CD4-positive, alpha-beta T cell treated with Interleukin-12 subunit alpha and Interleukin-12 subunit beta, for 1 hour (primary cell): ENCODE measurements at places on chromosomes 4 and X.

- peak; percentile 36 for DNase-seq
Measured at GRCh38 chr4:152106113-152106763, 345.4 kb upstream of the GATB start.

- DNase-seq: no peak
Measured at GRCh38 chr4:95409127-95409526, 139.6 kb downstream of the UNC5C start.

DNA sequence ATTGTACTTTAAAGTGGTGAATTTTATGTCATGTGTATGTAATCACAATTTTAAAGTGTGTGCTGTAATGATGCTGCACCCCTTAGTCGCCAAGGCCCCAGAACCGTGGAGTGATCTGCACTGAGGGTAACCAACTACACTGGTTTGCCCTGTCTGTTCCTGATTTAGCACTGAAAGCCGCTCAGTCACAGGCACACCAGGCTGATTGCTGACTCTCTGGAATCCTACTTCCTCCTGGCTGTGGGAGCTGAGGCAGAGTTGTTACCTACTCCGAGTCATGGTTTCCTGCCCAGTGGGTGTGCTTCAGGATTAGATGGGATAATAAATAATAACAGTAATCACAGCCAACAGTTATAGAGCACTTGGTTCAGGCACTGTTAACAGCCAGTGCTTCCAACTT, 645.4 kb downstream of the BCOR start:
- DNase-seq: no peak

DNA sequence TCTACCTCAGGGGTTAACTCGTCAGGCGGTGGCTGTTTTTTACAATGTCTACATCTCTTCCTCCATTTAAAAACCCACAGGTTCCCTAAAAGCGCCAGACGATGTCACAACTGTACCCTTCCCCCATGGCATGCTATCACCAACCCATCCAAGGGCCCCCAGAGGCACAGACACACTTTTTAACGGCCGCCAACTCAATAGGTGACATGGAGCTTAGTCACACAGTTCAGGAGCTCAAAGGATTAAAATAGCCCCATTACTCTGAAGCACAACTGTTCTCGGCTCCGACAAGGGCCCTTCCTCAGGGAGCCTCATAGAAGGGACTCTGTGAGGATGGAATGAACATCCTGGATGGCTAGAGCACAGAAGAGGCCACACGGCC, 12.4 kb downstream of the SH3KBP1 start:
- DNase-seq: no peak

DNA sequence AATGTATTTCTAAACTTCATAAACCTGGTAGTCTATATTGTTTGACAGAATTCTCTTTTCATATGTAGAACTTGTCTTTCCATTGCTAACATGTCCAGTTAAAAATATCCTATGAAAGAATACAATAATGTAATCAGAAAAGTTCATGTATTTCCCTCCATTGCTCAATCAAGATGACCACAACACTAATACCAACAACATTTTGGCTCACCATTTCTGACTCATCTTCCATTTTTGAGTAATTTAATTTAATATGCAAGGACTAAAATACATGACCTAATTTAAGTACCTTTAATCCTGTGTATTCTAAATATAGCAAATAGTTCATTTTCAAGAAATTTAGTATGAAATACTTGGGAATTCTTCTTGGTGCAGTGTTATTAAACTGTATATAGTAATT, 239.5 kb upstream of the GPC4 start:
- no peak for DNase-seq

DNA sequence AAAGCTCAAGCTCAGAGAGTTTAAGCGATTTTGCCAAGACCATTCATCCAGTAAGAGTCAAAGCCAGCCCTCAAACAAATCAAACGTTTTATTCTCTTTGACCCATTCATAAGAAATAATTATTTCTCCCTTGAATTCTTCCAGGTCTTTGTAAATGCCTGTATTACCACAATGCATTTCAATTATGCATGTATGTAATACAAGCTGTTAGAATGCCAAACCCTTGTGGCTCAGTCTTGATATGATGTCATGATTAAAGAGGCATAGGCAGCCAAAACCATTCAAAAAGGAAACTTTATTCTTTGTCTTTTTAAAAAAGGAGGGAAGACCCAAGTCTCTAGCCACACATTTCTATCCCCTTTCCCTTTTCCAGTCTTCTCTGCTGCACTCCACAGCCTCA, 56.5 kb upstream of the PGM2 start:
- DNase-seq: no peak

DNA sequence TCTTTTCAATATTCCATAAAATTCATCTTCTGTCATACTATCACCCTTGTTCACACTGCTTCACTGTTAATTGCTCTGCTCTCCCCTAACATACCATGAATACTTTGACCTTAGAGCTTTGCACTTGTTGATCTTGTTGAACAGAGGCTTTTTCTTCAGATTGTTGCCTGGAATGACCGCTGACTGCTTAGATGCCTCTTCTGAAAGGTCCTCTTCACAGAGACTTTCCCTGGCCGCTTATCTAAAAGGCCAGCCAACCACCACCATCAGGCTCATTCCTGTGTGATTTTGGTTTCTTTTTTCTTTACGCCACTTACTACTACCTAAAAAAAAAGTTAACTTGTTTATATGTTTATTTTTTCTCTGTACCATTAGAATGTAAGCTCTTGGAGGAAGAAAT, 667.7 kb downstream of the STPG2 start:
- no peak for DNase-seq

GRCh38 chr4:137065311-137065710, 467.0 kb downstream of the PCDH18 start:
- no peak for DNase-seq

GRCh38 chrX:54044877-54045338, 635 bp upstream of the PHF8 start:
- no peak for DNase-seq

DNA sequence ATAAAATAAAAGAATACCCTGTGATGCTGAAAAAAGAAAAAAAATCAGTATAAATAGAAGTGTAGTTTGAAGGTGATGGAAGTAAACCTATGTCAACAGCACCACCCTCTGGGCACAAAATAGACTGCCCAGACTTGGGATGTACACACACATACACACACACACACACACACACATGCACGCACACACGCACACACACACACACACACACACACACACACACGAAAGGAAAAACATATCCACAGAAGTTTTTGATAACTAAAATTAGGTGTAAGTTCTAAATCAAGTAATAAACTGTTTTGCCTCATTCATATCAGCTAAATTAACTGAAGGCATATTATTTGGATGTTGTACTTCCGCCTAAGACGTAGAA, 40.5 kb downstream of the ANXA5 start:
- DNase-seq: peak; percentile 30

DNA sequence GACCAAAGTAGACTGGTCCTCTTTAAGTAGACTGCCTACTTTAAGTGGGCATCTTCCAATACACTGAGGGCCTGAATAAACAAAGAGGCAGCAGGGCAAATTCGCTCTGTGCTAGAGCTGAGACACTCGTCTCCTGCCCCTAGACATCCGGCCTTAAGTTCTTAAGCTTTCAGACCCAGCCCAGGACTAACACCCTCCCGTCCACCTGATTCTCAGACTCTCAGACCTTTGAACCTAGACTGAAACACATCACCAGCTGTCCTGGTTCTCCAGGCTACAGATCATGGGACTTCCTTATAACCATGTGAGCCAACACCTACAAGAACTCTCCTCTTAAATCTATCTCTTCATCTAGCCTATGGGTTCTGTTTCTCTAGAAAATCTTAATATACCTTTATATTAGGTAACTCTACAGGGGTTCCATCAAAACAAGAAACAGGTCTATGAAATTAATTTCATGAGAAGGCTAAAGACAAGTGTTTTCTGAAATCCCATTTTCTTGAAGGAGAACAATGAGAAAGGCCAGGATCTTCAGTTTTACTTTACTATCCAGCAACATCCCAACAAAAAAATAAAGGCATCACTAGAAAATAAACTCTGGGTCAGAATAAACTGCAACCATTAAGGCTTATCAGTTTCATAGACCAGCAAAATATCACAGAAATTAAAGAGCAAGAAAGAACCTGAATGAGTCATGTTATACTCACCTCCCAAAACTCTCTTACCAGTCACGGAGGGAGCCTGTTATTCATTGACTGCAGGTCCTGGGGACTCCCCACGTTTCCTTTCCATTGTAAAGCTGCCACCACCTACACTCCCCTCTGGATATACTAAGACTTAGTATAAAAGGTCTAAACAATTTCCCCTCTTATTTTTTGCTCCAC, 14.8 kb downstream of the ADGRA3 start:
- no peak for DNase-seq

DNA sequence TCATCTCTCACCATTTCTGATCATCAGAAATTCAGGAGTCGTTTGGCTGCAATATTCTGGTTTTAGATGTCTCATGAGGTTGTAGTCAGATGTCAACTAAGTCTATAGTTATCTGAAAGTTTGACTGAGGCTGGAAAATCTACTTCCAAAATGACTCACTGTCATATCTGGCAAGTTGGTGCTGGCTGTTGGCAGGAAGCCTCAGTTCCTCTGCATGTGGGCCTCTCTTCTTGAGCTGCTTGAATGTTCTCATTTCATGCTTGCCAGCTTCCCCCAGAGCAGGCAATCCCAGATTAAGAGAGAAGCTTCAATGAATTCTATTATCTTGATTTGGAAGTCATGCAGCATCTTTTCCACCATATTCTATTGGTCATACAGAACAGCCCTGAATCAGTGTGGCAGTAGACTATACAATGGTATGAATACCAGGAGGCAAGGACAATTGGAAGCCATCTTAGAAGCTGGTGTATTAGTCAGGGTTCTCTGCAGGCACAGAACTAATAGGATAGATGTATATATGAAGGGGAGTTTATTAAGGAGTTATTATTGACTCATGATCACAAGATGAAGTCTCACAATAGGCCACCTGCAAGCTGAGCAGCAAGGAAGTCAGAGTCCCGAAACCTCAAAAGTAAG, 46.8 kb upstream of the ELF2 start:
- no peak for DNase-seq

- no peak for DNase-seq
Measured at GRCh38 chrX:1598876-1599790, 7.7 kb downstream of the AKAP17A start.

- DNase-seq: no peak
Measured at GRCh38 chr4:69039071-69039470, 57.2 kb upstream of the UGT2B7 start.

DNA sequence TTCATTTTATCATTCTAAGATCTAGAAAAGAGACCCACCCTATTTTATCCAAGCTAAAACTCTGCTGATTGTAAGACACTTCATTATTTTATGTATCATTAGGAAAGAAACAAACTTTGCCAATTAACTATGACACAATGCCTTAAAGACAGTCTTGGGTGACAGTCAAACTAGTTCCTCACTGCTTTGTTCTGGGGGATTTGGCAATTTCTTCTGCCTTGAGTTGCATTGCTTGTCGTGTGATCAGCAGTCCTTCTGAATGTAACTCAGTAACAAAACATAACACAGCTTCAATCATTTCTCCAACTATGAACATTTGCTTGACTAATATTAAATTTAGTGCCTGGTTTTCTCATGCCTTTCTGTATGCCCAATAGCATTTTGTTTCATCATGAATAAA, 577.9 kb upstream of the DIPK2B start:
- DNase-seq: no peak

DNA sequence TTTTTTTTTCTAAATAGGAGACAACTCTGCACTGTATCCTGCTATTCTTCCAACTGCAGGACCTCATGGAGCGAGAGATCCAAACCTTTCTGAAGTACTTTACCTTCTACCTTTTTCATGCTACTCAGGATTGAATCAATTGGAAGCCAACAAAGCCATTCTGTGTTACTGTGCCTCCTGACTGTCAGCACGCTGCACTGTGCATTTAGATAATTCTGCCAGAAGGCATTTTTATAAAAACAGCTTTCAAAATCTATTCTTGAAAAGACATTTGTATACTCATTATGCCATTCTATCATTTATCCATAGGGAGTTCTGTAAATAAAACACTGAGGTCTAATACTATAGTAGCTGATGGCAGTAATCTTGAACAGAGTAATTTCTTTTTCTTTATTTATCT, 142.8 kb downstream of the SLIT2 start:
- DNase-seq: no peak

GRCh38 chrX:72079607-72080006, 52.1 kb downstream of the RTL5 start:
- no peak for DNase-seq

GRCh38 chr4:84677093-84677492, 94.2 kb downstream of the CDS1 start:
- no peak for DNase-seq

- no peak for DNase-seq
Measured at GRCh38 chrX:13077168-13077567, 32.7 kb upstream of the FAM9C start.

- no peak for DNase-seq
Measured at GRCh38 chr4:22574880-22575279, 59.0 kb upstream of the ADGRA3 start.

DNA sequence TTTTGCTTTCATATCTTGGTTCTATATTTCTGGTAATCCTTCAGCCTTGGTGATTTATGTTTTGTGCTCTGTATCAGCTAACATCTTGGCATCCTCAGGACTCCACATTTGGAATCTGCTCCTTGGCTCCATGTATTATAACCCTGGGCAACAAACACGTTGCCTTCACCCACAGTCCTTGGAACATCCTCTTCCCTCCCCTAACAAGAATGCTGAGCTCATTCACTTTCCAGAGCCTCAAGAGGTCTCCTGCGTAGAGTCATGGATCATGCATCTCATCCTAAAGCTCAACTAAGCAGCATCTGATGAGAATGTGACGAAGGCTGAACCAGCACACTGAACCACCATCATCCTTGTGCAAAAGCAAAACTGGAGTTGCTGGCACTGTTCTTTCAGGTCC, 60.5 kb upstream of the C1GALT1C1 start:
- no peak for DNase-seq

- no peak for DNase-seq
Measured at GRCh38 chr4:119746951-119747350, 118.3 kb upstream of the PDE5A start.

GRCh38 chrX:47283015-47283771, 50.4 kb downstream of the USP11 start:
- no peak for DNase-seq

DNA sequence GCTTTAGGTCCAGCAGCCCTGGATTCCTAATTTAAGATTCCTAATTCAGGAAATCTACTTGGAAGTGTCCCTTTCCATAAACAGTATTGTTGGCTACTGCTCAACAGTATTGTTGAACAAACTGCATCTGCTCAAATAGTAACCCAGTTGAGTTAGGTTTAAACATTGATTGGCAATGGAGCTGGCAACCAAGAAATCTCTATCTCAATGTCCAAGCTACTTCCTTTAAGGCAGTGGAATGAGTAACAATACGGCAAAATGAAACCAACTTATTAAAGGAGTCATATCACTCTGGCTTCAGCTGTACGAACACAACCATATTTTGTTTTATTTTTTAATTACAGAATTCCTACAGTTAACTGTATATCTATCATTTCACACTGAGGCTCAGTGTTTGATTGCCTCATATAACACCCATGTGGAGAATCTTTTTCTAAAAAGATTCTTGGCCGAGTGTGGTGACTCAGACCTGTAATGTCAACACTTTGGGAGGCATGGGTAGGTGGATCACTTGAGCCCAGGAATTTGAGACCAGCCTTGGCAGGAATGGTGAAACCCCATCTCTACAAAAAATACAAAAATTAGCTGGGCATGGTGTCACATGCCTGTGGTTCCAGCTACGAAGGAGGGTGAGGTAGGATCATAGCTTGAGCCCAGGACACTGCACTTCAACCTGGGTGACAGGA, 71.7 kb upstream of the IL13RA1 start:
- no peak for DNase-seq
